ENCODE measurements at places on chromosomes 13 and 19. TPM values are rescaled to one million over a fixed set of nuclear protein-coding genes. Genes with fewer than 3 reads are reported as not detected.

SYDE1 gene
- total RNA-seq = 17.3 TPM

AP1M2 gene
- 40.1 TPM for total RNA-seq

ZNF132 gene
- total RNA-seq = 0.06 TPM

SELENOV gene
- not detected for total RNA-seq

FBXW9 gene
- total RNA-seq = 13.2 TPM

MTMR6 gene
- total RNA-seq = 10.4 TPM

CYP2S1 gene
- total RNA-seq = 24.9 TPM

SPACA4 gene
- 0.31 TPM for total RNA-seq

CDC16 gene
- total RNA-seq = 43.2 TPM

ZFP14 gene
- total RNA-seq = 2.4 TPM

CEBPG gene
- total RNA-seq = 48.8 TPM

IGFL1 gene
- 2.0 TPM for total RNA-seq

ZNF793 gene
- total RNA-seq = 0.08 TPM

CFD gene
- total RNA-seq = 22.1 TPM

CAMSAP3 gene
- 4.0 TPM for total RNA-seq

PGLYRP1 gene
- not detected for total RNA-seq

CPB2 gene
- not detected for total RNA-seq

CALR3 gene
- not detected for total RNA-seq

ZNF525 gene
- total RNA-seq = 0.14 TPM

SLC25A41 gene
- total RNA-seq = not detected

NCAN gene
- total RNA-seq = 0.03 TPM

ZNF284 gene
- total RNA-seq = 0.39 TPM

FREM2 gene
- total RNA-seq = not detected

LYPD3 gene
- 0.22 TPM for total RNA-seq

GPR12 gene
- total RNA-seq = not detected

KLK4 gene
- not detected for total RNA-seq

F7 gene
- total RNA-seq = 0.09 TPM

FGF22 gene
- total RNA-seq = 0.64 TPM

DIRAS1 gene
- 3.7 TPM for total RNA-seq

CPT1C gene
- 13.2 TPM for total RNA-seq

SMIM44 gene
- total RNA-seq = not detected

HPN gene
- 0.15 TPM for total RNA-seq

NOTCH3 gene
- 20.8 TPM for total RNA-seq

TTC9B gene
- 0.29 TPM for total RNA-seq

KLF1 gene
- total RNA-seq = not detected

ZNF223 gene
- 4.0 TPM for total RNA-seq

Measured in A549 treated with GW870086 at 1 μM for 4 hours (cell line).